Activated CD4-positive, alpha-beta T cell treated with anti-CD3 and anti-CD28 coated beads, Interleukin-2, amount 50 U/mL, for 48 hours (primary cell): ENCODE measurements at places on chromosomes 2 and 18.

- no peak for DNase-seq
These were observed 400.7 kb downstream of the HRH4 start for GRCh38 chr18:24860978-24861680.

DNA sequence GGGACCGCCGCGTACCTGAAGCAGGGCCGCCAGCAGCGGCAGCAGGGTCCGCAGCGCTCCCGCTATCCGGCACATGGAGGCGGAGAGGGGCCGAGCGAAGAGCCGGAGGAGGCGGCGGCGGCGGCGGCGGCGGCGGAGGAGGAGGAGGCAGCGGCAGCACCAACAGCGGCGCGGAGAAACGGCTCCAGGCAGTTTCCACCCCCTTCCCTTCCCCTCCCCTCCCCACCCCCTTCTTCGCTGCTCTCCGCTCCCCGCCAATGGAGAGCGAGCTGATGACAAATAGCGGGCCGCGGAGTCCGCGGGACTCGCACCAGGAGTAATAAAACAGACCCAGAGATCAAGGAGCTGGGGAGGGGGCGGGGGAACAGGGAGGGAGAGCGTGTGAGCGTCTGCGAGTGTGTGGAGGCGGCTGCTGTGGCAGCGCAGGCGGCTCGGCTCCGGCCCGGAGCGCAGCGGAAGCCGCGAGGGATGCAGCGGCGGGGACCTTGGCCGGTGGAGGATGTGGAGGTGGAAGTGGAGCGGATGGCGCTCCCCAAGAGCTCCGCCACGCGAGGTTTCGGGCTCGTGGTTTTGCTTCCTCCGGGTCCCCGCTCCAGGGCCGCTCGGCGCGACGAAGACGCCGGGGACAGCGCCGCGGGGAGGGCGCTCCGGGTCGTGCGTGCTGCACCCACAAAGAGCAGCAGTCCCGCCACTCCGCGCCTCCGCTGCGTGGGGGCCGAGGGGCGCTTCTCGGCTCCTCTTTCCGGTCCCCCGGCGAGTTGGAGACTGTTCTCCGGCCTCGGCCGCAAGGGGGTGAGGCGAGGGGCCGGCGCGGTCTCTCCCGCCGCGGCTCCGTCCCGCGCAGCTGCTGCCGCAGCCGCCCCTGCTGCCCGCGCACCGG, at the start of gene CDH2:
Gene CDH2 (minus strand): TSS at position 183 of the 880 bp plus-strand sequence. CDS start 108 bp downstream, at position 75.
- DNase-seq = no peak

- DNase-seq = no peak
These were observed 896 bp downstream of the CACNB4 start for GRCh38 chr2:152097801-152098495.

DNA sequence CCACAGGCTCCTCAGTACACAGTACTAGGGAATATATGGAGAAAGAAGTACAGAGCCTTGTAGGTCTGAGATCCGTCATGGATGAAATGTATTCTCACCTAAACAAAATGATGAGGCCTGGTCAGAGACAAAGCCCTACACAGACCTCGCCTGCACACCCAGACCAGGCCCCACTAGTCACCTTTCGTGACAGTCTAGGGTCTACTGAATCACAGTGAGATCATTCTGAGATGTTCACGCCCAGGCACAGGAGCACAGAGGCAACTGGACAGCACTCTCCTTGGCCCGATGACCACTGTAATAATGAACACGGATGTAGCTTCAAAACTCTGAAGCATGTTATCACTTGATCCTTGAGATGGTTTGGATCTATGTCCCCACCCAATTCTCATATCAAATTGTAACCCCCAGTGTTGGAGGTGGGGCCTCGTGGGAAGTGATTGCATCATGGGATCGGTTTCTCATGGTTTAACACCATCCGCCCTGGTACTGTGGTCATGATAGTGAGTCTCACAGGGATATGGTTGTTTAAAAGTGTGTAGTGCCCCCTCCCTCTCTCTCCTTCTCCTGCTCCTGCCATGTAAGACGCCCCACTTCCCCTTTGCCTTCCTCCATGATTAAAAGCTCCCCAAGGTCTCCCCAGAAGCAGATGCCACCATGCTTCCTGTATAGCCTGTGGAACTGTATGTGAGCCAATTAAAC, 15.1 kb downstream of the DOCK10 start:
- no peak for DNase-seq

GRCh38 chr2:64401529-64401880, 52.5 kb upstream of the LGALSL start:
- DNase-seq = no peak

DNA sequence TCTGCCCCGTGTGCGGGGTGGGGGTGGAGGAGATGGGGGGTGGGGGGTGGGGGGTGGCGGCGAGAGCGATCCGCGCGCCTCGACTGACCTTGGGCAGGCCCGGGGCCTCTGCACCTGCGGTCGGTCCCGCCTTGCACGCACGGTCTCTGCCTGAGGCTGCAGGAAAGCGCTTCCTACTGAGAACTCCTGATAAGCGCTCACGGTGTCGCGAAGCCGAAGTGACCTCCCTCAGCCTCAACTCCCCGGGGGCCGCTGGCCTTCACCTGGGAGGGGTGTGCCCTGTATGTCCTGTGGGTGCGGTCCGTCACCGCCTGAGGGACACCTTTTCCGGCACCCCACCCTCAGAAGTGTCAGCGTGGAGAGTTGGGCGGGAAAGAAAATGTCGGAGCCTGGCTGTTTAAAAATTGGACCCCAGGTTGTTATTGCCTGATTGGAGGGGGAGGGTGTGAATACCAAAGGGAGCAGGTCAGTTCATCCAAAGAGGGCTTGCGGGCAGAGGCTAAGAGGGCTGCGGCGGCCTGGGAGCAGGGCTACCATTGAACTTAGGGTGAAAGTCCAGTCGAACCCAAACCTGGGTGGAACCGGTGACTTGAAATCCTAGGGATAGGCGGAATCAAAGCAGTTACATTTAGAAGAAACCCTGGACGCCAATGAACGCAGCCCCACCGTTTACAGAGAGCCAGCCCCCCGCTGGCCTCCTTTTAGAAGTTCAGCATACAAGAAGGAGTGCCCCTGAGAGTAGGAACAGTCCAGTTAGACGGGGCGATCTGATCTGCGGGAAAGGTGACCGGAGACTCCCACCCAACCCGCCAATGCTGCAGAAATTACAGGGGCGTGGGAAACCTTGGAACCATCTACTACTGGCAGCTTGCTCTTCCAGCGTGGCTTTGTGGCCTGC, 1.2 kb downstream of the MAL start:
- DNase-seq = no peak

- no peak for DNase-seq
These were observed 27.3 kb downstream of the SFXN5 start for GRCh38 chr2:73043929-73044832.

DNA sequence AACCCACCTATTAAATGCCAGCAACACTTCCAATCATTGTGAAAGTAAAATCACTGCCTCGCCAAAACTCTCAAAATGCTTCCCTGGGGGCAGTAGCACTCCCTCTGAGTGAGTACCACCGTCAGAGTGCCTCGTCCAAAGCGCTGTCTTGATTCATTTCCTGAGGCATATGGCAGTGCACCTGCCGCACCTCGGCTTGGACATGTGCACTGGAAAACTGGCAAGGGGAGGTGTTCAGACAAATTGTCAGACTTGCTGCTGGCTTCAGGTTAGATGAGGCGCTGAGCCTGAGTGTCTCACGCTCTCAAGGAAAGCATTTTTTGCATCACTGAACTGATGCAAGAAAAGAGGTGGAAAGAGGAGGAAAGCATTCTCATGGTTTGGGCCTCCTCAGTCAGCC, 132.8 kb downstream of the ATL2 start:
- DNase-seq = no peak

GRCh38 chr18:79516441-79516931, 120.8 kb downstream of the NFATC1 start:
- DNase-seq = no peak

DNA sequence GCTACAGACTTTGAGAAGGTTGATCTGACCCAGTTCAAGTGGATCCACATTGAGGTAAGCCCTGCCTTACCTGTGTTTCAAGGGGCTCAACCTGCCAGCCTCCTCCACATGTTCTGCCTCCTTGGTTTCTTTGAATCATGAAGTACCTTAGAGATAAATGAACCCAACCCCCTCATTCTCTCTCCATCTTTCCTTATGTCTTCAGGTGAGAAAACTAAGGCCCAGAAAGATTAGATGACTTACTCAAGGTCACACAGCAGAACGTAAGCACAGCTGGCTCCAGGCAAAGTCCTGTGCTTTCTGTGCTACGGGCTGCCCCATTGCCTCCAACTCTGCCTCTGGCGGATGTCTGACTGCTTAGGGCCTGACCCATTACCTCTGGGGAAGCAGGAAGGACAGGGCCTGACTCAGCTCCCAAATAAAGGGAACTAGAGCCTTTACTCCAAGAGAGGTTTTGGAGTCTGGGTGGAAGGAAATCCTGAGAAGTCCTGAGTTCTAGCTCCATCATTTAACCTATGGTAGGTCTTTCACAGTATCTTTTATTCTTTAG, 10.3 kb downstream of the KHK start:
- no peak for DNase-seq

DNA sequence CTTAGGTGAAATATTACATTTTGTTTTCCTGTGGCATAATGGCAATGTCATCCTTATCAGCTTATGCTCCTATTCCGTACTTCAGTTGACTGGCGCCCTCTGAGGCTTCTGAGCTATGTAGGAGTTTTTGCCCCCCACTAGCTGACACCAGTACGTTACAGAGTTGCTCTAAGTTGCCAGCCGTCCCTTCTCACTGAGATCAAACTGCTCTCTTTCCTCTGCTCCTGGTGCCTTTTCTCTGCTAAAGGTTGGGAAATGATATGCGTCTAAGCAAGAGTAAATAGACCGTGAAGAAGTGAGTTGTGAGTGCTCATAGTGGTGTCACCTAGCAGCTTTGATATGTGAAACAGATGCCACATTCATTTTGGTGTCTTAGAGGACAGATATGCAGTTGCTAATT, 99.2 kb downstream of the RAPGEF4 start:
- DNase-seq = no peak

DNA sequence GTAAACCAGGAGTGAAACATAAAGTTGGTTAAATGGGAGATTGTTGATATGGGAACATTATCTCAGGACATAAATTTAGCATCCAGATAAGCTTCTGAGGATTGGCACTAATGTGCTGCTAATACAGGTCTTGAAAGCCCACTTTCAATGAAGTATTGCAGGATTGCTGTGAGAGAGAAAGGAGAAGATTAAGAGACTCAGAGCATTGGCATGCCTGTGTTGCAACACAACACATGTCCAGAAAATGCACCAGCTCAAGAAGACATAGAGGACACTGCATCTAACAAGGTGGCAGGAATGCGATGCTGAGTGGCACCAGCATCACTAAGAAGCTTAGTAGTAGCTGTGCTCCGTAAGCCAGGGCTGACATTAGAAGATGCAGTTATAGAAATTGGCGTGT, 728.9 kb downstream of the SUCLG1 start:
- DNase-seq = no peak

DNA sequence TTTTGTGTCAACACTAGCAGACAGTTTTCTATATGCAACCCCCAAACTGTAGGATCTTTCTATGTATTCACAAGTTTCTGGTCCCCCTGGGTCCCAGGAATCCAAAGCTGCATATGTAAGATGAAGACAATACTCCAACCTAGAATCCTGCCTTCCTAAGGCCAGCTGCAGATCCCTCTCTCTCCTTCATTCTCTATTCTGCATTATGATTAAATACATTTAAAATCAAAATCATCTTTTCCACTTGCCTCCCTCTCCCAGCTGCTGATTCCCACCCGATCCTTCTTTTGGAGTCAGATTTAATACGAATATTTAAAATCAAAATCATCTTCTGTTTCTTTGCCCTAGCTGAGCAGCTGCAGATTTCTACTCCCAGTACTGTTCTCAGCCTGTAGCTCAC, 783.0 kb upstream of the ZEB2 start:
- no peak for DNase-seq

DNA sequence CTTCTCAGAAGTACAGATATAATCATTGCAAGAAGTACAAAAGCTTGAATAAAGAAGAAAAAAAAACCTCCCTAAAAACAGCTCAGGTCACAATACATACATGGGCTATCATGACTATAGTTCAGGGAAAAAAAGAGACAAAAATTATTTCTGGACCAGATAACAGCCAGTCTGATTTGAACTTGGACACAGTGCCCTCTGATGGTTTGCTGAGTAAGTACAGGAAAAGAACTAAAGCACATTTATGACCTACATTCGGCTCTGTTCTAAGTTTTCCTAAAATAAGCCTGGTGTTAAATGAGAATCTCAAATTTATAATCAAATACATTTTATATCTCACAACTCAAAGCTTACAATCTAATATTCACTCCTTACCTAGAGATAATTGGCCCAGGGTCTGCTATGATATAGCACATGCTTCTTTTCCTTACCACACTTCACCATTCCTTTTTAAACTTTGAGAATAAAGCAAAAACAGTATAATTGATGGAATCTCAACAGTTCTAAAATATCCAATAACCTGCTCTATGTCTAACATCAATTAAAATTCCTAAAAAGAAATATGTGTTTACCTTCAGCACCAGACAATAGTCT, 81.1 kb downstream of the RAPH1 start:
- peak; percentile 11 for DNase-seq

- no peak for DNase-seq
These were observed 60.7 kb upstream of the ZEB2 start for GRCh38 chr2:144580521-144581161.

- DNase-seq = no peak
These were observed 319.9 kb upstream of the HS6ST1 start for GRCh38 chr2:128638341-128639119.

DNA sequence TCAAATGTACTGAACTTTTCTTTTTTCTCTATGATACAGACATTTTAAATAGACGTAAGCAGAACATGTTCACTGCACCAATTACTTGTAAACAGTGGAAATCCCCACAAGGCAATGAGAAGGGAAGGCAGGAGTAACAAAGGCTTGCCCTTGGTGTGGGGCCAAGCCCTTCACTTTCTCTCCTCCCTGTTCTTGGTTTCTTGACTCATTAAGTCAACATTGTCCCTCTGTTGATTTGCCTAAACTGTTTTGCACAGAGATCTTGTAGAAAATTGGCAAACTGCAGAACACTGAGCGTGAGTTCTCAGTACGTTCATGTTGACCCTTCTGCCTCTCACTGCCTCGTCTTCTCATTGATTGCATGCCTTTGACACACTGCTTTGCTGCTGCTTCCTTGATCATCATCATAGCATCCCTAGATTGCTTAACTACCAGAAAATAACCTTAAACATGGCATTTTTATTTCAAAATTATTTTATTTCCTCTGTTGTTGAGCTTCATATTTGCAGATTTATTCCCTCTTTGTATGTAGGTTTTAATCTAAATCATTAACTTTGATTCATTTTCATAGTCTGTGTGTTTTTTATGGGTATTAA, 257.7 kb downstream of the PTGR3 start:
- DNase-seq = no peak

DNA sequence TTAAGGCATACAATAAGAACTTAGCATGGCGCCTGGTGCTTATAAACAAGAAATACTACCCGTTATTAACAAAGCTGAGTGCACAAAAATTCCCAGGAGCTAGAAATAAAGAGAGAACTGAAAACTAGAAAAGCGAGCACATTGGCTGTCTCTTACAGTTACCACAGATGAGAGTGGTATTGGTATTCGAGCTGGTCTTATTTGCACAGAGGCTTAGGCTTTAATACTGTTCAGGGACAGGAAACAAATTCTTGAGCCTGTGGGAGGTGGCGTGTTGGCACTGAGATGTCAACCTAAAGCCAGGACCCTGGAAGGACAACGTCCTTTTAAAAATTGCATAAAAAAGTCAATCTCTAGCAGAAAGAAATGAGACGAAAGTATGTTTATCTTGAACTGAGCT, 67.3 kb upstream of the IGFBP2 start:
- no peak for DNase-seq

GRCh38 chr2:120846406-120847095, 110.9 kb downstream of the GLI2 start:
- no peak for DNase-seq
